HFF-Myc (cell line): ENCODE measurements at places on chromosomes 11 and 22.

DNA sequence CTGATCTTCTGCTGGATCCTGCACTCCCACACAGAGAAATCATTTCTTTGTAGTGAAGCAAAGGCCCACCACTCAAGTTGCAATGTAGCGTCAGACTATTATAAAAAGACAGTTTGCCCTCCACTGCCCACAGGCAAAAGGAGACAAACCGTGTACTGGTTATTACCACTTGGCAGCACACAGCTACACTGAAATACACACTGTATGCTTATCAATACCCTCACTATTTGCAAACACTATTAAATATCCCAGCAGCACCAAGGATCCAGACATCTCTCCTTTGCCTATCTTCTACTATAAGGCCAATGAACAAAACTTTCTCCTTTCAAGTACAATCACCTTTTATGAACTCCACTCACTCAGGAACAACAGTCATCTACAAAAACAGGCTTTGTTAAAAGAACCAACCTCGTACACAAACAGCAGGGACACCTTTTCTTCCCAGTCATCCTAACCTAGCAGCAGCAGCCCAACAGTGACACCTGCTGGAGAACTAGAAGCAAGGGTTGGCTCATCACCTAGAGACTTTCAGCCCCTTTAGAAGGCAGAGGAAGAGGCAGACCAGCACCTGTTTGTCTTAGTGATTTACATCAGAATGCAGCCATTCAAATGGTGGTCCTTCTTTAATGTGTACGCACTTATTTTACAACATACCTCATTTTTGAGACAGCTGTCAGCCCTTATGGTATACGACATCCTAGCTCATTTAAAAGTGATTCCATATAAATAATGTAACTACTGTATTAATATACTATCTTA, 56.1 kb downstream of the AMBRA1 start:
- DNase-seq = peak; percentile 46

DNA sequence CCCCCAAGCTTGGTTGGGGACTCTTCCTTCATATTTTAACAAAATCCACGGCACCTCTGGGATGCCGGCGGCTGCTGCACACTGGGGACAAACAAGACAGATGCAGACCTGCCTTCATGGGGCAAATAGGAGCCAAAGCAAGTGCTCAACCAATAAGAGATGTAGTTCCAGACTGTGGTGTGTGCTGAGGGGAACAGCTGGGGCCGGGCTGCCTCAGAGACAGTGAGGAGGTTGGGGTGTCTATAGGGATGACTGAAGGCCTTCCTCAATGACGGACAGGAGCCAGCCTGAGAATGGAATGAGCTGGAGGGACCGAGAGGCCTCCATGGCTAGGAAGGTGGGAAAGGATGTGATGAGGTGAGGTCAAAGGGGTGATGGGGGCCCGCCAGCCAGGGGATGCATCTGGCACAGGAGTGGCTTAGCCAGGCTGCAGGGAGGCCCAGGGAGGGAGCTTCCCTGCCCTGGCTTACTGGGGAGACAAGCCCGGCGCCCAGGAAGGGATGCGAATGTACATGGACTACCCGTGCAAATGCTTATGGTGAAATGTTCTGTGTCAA, 10.3 kb upstream of the CTSD start:
- no peak for DNase-seq

DNA sequence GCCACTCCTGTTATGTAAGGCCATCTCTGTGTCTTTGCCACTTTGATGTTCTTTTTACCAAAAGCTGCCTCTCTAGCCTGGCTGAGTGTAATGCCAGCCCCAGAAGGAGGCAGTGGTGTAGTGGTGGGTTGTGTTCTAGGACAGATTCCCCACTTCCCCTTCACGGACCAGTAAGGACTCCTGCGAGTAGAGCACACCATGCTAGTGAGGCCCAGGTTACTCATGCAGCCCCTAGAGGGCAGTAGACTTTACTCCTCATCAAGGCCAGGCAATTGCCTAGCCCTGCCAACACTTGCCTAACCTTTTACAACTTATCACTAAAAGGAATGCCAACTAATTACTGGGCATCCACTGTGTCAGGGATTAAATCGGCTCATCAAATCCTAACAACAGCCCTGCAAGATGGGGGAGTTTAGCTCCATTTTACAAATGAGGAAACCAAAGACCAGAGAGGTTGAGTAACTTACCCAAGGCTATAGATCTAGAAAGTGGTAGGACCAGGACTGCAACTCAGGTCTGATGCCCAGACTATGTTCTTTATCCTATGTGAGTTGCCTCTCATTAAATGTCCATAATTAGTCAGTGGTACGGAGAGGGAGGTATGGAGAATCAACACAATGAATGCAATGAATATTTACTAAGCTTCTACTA, 75.3 kb downstream of the APIP start:
- peak; percentile 10 for DNase-seq

- DNase-seq = no peak
Observed at GRCh38 chr11:8961401-8961800, 2.8 kb downstream of the TMEM9B start.

DNA sequence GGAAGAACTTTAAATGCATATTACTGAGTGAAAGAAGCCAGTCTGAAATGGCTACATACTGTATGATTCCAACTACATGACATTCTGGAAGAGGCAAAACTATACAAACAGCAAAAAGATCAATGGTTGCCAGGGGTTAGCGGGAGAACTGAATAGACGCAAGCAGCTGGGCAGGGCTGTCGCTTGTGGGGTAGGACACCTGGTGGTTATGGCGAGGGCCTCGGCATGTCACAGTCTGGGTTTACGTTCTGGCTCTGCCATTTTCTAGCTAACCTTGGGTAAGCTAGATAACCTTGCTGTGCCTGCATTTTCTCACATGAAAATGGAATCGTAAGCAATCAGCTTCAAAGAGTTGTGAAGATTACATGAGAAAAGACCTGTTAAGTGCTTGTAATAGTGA, 55.2 kb upstream of the SYT13 start:
- no peak for DNase-seq

DNA sequence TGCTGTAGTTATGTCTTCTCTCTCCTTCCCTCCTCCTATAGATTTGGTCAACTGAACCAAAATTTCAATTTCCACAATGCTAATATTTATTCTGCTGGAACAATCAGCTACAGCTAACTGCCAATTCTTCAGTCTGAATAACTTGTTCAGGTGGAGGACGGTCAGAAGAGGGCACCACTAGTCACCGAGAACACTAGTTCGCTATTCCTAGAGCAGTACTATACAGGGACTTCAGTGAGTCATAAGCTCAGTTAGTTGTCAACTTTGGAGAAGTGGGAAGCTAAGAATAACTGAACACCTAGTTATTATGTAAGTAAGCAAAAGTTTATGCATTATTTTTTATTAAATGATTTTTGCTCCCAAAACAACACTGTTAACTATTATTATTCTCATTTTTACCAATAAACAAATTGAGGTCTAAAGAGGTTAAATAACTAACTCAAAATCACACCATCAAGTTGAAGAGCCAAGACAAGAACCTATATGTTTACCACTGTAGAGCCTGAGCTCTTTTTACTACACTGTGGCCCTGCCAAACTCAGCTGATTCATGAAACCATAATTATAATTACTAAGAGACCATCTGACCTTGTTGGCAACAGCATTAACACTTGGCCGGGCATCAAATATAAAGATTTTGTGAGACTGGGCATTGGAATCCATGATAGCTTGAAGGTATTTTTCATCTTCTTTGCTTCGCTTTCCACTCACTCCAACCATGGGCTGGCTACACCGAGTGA, 59.0 kb downstream of the CEP57 start:
- DNase-seq = peak; percentile 52
